G401 (cell line): ENCODE measurements at places on chromosomes 3 and 15.

DNA sequence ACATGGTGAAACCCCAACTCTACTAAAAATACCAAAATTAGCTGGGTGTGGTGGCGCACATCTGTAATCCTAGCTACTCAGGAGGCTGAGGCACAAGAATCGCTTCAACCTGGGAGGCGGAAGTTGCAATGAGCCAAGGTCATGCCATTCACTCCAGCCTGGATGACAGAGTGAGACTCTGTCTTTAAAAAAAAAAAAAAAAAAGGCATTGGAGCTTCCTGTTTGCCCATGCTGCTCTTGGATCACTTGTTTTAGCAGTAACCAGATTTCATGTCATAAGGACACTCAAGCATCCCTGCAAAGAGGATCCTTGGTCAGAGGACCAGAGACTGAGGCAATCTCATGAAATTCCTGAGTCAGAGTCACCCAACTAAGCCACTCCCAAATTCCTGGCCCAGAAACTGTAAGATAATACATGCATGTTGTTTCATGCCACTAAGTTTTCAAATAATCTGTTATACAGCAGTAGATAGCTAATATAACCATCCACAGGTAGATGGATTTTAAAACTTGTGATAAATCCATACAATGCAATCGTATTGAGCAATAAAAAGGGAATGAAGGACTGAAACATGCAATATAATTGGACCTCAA is 82.0 kb upstream of the XXYLT1 start:
- DNase-seq, result no peak

GRCh38 chr3:122003112-122003511 is 18.9 kb downstream of the ILDR1 start:
- no peak for DNase-seq

- DNase-seq, result no peak
Measured at GRCh38 chr3:111509308-111509707, 32.7 kb upstream of the CD96 start.

DNA sequence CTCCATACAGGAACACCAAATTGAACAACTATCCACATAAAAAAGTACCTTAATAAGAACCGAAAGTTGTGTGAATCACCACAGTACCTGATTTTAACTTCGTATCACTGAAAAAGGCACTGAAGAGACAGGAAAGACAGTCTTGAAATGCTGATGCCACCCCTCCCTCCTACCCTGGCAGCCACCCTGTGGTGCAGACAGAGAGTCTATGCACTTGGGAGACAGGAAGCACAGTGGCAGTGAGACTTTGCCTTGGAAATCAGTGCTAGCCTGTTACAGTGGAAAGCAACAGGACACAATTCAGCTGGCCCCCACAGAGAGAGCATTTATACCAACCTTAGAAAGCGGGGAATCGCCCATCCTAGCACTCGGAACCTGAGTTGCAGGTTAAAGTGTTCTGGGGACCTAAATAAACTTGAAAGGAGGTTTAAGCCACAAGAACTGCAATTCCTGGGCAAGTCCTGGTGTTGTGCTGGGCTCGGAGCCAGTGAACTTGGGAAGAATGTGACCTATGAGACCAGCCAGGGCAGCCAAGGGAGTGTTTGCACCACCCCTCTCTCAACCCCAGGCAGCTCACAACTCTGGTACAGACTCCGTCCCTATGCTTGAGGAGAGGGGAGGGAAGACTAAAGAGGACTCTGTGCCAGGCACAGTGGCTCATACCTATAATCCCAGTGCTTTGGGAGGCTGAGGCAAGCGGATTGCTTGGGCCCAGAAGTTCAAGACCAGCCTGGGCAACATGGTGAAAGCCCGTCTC is 240.1 kb downstream of the ISL2 start:
- DNase-seq, result no peak

DNA sequence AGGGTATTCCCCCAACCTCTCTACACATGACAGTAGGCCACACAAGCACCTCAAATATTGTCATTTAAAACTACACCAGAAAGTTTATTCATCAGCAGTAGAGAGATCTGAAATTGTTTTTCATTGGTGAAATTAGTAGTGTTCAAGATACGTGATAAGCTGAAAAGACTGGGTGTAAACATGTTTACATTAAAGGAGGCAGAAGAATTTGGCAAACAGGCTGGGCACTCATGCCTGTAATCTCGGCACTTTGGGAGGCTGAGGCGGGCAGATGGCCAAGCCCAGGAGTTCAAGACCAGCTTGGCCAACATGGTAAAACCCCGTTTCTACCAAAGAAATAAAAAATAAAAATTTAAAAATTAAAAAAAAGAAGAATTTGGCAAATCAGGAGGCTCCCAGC is 255.6 kb downstream of the FOXP1 start:
- DNase-seq, result no peak

DNA sequence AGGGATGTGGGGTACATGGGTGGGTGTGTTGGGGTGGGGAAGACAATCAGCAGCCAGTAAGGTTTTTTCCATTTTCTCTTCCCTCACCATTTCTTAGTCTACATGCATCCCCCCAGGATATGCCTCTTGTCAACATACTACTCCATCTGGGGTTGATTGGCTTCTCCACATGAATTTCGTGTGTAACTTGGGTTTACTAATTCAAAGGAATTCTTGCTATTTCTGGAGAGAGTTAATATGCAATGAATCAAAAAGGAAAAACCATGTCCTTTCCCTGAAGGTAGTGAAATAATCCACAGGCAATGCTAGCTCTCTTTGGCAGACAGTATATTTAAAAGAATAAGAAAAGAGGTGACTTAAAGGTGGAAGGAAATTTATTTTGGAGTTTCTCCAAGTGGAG is 198.4 kb downstream of the EBLN2 start:
- DNase-seq, result no peak

DNA sequence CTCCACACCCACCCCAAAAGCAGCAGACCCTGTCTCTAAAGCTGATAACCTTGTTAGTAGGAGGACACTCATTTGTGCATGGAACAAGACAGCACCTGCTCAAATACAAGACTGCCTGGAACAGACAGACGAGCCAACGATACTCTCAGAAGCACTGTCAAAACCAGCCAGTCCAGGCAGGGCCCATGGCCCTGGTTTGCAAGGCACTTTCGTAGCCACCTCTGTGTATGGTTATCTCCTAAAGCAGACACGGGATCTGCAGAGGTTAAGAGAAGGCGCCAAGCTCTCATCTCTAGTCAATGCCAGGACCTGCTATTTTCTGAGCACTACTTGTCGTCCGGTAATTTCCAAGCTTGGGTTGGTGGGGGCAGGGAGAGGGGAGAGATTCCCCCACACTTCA is 10.5 kb downstream of the NTRK3 start:
- DNase-seq, result no peak

DNA sequence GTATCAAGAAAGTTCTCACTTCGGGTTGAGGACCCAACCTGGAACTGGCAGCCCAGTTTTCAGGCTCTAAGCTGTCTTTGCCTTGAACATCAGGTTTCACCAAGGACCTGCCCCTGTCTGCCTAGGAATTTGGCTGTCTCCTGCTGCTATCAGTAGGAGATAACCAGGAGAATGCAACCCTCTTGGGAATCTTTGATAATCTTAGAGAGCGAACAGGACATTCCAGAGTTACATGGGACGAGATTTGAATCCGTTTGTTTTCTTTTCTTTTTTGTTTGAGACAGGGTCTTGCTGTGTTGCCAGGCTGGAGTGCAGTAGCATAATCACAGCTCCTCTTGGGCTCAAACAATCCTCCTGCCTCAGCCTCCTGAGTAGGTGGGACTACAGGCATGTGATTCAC is 18.0 kb upstream of the EIF1B start:
- no peak for DNase-seq

- no peak for DNase-seq
Measured at GRCh38 chr15:62248277-62248984, 83.3 kb upstream of the C2CD4B start.

- DNase-seq, result no peak
Measured at GRCh38 chr15:43934480-43934879, 107.7 kb downstream of the WDR76 start.

DNA sequence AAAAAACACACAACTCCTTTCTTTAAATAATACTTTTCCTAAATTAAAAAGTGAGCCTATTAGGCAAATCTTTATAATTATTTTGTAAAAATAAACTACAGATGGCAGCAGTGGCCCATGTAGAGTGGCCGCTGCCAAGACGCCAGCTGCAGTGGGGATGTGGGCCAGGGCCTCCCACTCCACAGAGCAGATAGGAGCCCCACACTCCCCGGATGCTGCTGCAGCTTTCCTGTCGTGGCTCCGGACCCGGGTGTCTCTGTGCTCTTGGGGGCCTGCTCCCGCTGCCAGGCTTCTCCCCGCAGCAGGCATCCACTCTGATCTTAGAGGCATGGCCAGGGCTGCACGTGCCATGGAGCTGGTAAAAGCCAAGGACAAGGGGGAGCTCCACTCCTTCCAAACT is 67.5 kb downstream of the PROS1 start:
- DNase-seq, result no peak

DNA sequence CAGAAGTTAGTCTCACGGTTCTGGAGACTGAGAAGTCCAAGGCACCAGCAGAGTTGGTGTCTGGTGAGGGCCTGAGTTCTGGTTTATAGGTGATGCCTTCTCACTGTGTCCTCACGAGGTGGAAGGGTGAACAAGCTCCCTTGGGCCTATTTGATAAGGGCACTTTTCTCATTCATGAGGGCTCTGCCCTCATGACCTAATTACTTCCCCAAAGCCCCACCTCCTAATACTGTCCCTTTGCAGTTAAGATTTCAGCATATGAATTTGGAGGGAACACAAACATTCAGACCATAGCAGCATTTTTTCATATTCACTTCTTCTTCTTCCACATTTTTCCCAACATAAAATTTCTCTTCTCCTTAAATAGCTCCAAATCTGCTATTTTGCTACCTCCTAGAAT is 41.5 kb downstream of the TMEM41A start:
- no peak for DNase-seq

- no peak for DNase-seq
Measured at GRCh38 chr15:42057799-42058646, 36.3 kb downstream of the PLA2G4D start.

DNA sequence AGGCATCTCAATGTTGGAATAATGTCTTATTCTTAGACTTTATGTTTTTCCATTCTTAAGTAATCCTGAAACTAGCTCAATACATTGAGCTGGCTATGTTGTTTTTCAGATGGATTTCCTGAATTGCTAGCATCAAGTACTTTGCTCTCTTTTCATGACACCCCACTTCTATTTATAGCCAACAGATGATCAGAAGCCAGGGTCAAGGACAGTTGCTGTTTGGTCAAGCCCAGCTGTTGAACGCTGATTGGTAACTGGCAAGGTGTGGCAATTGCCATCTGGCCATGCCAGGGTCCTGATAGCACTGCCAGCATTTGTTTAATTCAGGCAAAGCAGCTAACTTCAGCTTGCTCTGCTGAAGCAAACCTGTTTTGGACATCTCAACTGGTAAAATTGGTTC is 46.2 kb upstream of the PLCL2 start:
- DNase-seq, result no peak

DNA sequence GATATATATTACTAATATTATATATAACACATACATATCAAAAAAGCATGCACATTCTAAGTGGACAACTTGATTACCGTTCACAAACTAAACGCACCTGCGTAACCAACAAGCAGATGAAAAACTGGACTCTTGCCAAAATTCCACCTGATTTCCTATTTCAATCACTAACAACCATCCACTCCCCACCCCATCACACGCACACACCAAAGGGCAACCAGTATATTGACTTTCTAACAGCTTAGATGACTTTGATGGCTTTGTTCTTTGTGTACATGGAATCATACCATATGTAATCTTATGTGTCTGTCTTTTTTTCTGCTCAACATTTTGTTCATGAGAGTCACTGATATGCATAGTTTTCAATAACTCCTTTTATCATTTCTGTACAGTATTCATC is 496.8 kb upstream of the ARRDC4 start:
- DNase-seq, result no peak

DNA sequence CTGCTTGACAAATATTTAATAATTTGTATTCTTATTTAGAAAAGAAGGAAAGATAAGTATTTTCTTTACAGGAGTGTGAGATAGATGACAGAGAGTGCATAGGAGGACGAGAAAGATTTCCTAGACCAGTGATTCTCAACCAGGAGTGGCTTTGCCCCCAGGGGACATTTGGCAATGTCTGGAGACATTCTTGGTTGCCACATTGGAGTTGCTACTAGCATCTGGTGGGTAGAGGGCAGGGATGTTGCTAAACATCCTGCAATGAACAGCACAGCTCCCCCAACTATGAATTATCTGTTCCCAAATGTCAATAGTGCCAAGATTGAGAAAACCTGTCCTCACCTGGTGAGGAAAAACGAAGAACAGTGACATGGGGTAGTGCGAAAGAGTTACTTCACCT is 30.8 kb upstream of the MINAR1 start:
- no peak for DNase-seq

DNA sequence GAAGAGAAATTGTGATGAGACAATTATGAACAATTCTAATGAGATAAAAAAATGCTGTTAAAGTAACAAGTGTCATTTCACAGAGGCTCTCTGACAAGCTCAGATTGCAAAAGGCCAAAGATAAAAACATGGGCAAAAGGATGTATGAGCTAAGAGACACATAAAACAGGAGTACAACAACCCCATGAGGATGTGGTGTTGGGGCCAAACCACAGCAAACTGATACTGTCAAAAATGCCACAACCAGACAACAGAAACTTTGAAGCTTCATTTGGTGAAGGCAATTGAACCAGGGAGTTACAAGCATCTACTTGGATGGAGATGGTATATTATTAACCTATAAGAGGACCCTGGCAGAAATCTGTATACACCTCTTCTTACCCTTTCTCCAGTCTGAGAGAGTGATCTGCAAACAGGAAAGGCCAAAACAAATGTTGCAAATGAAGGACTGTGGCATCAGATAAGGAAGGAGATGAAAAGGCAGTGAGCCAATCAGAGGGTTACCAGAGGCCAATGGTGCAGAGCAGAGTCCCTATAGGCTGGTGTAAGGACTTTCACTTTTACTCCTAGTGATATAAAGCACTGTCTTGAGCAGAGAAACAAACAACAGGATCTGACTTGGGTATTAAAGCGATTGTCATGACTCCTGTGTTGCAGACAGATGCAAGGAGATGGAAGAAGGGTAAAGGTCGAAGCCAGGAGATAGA is 659.0 kb downstream of the NTRK3 start:
- no peak for DNase-seq

DNA sequence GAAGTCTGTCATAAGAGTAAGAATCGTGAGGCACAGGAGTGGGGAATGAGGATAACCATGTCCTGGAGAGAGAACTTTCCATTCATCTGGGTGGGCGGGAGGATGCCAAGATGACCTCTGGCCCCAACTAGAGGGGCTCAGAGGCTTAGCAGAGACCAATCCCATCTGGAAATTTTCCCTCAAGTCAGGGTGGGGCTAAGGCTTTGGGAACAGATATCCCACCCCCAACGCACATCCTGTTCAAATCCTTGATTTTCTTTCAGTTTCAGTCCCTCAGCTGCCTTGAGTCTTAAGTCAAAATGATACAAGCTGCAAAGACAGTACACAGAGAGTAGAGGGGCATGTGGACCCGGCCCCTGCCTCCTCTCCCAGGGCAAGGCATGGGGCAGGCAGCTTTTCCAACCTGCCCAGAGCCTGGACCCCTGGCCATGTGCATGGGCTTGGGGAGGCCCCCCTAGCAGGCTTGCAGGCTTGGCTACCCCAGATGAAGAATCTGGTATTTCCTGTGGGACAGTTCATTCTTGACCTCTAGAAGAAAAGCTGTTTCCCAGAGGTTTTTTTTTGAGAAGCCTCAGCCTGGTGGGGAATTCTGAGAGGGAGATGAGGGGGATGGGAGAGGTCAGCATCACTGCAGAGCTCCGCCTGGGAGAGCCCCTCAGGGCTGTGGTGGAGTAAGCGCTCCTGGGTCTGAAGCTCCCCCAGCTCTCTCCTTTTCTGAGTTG is 109.7 kb upstream of the HACD2 start:
- no peak for DNase-seq

GRCh38 chr3:192843723-192844485 is 73.8 kb downstream of the MB21D2 start:
- DNase-seq, result no peak

- DNase-seq, result no peak
Measured at GRCh38 chr3:151400341-151400740, 15.8 kb upstream of the P2RY12 start.
